ENCODE measurements at places on chromosomes 16 and 17.

DNA sequence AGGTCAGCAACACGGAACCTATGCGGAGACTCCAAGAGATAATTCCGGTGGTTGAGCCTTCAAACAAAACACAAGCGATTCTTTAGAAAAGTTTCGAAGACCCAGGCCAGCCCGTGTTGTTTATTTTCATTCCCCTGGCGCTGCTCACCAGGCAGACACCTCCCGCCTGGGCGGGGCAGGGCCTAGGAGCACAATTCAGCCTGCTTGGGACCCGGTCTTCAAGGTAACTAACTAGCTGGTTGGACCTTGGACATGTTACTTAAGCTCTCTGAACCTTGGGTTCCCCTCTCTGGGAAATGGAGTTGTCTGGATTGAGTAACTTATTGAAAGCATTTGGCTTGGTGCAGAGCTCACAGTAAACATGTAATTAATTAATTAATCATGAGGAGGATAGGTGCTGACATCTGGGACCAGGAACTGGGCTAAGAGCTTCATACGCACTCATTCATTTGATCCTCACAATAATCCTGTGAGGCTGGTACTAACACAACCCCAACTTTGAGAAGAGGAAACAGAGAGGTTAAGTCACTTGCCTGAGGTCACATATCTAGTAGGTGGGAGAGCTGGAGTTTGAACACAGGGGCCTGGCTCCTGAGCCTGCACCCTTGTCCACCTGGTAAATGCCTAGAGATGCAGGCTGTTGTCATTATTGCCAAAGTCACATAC is 125.3 kb upstream of the SMURF2 start:
- no peak for DNase-seq

- no peak for DNase-seq
Measured at GRCh38 chr16:87284183-87284582, 33.0 kb downstream of the C16orf95 start.

GRCh38 chr17:7499161-7499560 is 15.0 kb downstream of the POLR2A start:
- DNase-seq: no peak

GRCh38 chr17:17784657-17785267 is 52.0 kb downstream of the SREBF1 start:
- no peak for DNase-seq

DNA sequence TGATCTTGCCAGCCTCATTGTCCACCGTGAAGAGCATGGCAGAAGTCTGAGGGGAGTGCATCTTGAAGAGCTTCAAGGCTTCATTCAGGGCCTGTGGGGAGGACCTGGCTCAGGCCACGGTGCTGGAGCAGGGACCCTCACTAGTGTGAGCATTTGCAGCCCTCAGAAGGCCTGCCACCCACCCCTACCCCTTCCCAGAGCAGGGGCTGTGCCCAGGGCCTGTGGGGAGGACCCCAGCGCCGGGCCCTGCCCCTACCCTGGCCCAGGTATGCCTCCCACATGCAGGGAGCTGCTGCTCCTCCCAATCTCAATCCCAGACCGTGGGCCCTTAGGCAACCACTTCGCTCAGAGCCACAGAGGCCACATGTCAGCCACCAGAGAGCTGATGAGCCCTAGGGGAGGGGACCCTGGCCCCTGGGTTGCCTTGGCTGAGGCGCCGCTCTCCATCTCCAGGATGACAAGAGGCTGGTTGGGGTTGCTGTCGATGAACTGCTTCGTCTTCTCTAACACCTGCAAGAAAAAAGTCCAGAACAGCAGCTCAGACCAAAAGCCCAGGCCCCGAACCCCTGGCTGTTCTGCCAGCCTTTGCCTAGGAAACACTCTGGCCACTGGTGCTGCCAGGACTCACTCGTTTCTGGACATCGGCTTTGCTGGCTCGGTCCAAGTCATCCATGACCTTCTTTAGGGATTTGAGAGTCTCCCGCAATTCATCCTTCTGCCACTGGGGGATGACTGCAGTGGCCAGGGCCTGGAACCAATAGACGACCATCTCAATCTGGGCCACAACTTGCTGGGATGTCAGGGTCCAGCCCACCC is 1.8 kb upstream of the EXOSC6 start:
- DNase-seq: no peak

GRCh38 chr17:18937981-18938691 is 13.8 kb upstream of the SLC5A10 start:
- no peak for DNase-seq
